Ascending aorta (tissue), 2 donors: ENCODE measurements at places on chromosomes 5 and 9. TPM values are rescaled to one million over a fixed set of nuclear protein-coding genes. Genes with fewer than 3 reads are reported as not detected.

Gene GNA14
- total RNA-seq: 3.5 TPM

- DNase-seq: no peak
Measured at GRCh38 chr5:15286650-15287049, 213.3 kb upstream of the FBXL7 start.

GRCh38 chr5:142779163-142779840 lies 9.1 kb downstream of the ARHGAP26 start:
- DNase-seq: no peak

DNA sequence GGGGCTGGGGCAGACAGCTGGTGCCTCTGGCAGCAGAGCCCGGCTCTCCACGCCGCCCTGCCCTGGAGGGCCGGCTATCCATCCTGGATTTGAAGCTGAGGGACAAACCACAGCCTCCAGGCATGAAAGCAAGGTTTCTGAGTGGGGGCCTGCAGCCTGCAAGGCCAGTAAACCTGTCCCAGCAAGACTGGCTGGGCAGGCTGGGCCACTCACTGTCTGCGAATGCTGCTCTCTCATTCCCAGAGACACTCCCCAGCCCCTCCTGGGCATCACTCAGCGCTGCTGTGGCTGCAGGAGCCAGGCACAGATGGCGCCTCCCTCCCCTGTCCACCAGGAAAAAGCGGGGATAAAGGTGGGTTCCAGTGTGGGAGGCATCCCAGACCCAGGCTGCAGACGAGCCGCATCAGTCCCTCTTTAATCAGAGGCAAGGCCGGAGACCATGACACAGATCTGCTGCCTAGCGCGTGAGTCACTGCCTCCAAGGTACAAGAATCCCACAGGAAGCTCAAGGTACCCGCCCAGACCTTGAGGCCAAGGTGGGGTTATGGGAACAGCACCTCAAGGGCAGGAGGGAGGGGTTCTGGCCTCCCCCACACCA lies 118.0 kb downstream of the VAV2 start:
- no peak for DNase-seq

Gene HSPA5
- total RNA-seq: 133 TPM

Gene TMEM161B
- total RNA-seq: 3.7 TPM

DNA sequence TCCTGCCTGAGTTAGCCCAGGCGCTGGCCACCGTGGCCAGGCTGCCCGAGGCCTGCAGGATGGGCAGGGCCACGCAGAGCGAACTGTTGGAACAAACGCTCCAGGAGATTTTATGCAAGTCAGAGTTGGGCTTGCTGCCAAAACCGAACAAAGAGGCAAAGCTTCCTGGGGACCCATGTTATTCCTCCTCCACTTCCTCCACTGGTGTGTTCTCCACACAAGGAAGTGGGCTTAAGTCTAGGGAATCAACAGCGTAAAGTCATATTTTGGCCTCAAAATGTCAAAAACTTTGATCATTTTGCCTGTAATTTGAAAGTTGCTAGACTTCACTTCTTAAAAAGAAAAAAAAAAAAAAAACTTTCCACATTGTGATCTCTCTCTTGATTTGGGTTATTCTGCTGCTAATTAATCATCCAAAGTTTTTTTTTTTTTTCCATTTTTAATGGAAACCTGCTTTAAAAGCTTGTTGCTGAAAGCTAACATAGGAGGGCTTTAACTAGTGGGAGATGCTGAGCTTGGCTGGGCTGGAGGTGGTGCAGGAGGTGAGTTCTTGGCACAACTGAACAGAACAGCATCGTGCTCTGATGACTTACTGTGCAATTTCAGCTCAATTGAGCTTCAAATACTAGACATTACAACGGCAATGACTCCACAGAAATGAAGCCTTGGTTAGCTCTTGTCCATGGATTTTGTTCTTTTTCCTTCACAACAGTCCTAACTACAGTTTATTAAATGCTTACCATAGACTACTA lies 73.0 kb downstream of the PTPDC1 start:
- DNase-seq: peak; percentile 86

- DNase-seq: no peak
Measured at GRCh38 chr9:93093127-93093876, 2.7 kb upstream of the CARD19 start.

DNA sequence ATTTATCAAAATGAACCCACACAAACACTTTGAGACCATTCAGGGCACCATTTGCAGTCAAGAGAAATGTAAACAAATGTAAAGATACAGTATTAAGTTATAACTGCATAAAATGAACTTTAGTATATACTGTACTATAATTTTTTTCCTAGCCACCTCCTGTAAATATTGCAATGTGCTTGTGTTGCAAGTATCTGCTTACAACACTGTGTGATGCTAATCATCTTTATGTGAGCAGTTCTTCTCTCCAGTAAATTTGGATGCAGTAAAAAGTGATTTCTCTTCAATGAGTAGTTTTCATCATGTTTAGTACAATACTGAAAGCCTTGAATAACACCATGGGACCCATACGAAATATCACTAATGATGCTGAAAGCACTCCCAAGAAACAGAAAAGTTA lies 9.4 kb downstream of the G3BP1 start:
- no peak for DNase-seq

Gene SPINK6
- total RNA-seq: not detected

GRCh38 chr9:10678790-10679189 lies 66.0 kb upstream of the PTPRD start:
- no peak for DNase-seq

GRCh38 chr5:81065492-81065891 lies 105.3 kb downstream of the RASGRF2 start:
- no peak for DNase-seq

Gene IFNA13
- total RNA-seq: not detected

GRCh38 chr9:133148199-133149129 lies 15.2 kb downstream of the GBGT1 start:
- DNase-seq: no peak

- DNase-seq: no peak
Measured at GRCh38 chr9:127099664-127100063, 22.8 kb downstream of the ANGPTL2 start.

- DNase-seq: no peak
Measured at GRCh38 chr5:37249815-37250164, 614 bp upstream of the CPLANE1 start.

DNA sequence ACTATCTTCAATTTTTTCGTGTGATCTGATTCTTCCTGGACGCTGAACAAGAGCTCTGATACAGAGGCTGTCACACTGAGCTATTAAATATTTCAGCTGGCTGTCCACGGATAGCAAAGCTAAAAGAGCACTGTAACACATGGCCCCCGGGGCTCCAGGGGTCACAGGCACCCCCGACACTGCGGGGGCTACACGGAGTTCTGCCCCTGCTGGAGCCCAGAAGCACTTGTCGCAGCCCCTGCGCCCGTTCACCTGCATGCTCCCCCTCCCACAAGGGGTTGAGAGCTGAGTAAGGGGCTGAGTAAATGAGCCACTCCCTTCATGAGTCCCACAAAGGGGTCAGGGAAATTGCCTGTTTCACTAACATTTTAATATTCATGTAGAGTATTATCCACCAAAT lies 316.3 kb downstream of the TMEM167A start:
- DNase-seq: no peak

- DNase-seq: no peak
Measured at GRCh38 chr5:36418152-36418979, 116.7 kb upstream of the RANBP3L start.

Gene WNK2
- total RNA-seq: not detected

Gene NME5
- not detected for total RNA-seq

- DNase-seq: no peak
Measured at GRCh38 chr9:91536211-91536691, 112.6 kb upstream of the NFIL3 start.

Gene BHMT
- not detected for total RNA-seq

- DNase-seq: no peak
Measured at GRCh38 chr5:133265720-133266526, 214.1 kb downstream of the HSPA4 start.

DNA sequence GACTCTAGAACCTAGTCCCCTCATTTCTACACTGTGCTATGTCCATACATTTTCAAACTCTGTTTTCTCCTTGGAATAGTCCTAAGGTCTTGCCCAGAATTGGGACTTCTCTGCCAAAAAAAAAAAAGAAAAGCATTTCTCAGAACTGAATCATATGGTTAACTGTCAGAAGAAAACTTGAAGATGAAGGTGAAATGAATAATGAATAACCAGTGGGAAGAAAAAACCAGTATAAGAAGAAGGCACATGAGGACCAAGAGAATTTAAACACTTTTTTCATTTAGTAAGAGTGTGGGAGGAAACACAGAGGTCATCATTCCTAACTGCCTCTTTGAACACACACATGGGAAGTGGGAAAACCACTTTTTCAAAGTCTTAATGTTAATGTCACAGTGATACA lies 197.7 kb downstream of the PRELID2 start:
- DNase-seq: no peak

Gene ARL15
- total RNA-seq: 12.5 TPM

DNA sequence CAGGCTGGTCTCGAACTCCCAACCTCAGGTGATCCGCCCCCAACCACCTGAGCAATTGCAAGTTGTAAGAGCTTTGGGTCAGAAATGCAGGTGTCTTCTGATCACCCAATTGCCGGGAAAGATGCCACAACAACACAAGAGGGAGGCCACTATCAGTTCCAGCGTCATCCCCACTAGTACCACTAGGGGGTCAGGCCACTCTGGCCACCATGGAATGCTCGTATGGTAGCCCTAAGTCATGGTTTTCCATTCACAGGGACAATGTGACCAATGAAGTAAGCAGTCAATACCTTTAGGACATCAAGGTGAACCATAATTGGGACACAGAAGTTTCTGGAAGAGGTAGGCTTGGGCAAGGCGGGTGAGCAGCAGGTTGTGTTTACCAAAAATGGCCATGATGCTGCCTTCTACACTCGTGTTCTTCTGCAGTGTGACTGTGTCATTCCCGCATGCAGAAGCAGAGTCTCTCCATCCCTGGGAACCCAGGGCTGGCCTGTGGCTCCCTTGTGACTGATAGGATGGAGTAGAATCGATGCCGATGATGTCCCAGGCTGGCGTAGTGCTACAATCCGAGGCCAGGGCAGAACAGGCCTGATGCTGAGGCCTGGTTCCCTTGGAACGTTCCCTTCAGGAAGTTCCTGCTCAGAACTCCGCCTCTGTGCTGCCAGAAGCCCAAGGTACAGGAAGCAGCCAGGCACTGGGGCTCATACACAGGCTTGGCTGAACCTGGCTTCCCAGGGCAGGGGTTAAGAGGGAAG lies 42.2 kb upstream of the ANKRD33B start:
- DNase-seq: no peak
